ENCODE measurements at places on chromosomes 2 and 18.

- no peak for DNase-seq
These were observed 66.1 kb downstream of the NAB1 start for GRCh38 chr2:190714958-190715357.

DNA sequence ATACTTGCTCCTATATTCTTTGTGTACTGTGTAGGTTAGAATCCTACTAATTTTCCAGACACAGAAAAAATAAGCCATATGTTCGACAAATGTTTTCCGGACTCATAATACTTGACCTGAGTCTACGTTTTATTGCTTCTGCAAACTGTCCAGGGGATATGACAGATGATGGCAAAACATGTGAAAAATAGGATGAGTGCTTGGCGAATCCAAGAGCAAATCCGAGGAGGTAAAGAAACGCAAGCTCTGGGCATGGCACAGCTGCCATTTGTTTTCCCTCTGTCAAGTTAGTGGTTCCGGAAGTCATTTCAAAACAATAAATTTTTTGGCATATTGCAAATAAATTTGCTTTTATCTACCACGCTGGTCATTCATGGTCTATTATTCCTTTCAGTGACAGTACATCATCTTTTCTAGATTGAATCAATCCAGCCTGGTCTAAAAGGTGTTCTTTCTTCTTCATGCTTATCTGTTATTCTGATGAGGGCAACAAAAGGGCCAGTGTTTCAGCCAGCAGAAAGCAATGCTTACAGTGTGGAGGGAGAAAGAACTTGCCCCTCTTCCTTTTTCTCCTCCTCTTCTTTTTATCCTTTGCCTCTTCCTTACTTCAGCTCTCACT, 476.1 kb upstream of the SOX11 start:
- no peak for DNase-seq

GRCh38 chr18:56660655-56661054, 9.5 kb downstream of the WDR7 start:
- no peak for DNase-seq

- no peak for DNase-seq
These were observed 71.8 kb upstream of the DAPL1 start for GRCh38 chr2:158723181-158723838.

DNA sequence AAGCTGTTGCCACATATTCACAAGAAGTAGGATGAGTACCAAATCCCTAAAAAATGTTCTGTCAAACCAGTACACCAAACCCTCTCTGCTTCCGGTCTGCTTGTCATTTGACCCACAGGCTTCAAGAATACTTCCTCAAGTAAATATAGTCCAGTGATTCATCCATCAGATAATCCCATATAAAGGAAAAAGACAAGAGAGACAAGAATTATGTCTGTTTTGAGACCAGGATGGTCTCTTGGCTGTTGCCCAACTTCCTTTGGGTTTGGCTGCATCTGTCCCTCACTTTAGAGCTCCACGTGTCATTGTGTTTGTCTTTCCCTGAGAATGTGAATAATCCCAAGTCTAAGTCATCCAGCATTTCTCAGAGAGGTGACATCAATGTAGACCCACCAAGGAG, 91.5 kb upstream of the NRP2 start:
- DNase-seq, result no peak

DNA sequence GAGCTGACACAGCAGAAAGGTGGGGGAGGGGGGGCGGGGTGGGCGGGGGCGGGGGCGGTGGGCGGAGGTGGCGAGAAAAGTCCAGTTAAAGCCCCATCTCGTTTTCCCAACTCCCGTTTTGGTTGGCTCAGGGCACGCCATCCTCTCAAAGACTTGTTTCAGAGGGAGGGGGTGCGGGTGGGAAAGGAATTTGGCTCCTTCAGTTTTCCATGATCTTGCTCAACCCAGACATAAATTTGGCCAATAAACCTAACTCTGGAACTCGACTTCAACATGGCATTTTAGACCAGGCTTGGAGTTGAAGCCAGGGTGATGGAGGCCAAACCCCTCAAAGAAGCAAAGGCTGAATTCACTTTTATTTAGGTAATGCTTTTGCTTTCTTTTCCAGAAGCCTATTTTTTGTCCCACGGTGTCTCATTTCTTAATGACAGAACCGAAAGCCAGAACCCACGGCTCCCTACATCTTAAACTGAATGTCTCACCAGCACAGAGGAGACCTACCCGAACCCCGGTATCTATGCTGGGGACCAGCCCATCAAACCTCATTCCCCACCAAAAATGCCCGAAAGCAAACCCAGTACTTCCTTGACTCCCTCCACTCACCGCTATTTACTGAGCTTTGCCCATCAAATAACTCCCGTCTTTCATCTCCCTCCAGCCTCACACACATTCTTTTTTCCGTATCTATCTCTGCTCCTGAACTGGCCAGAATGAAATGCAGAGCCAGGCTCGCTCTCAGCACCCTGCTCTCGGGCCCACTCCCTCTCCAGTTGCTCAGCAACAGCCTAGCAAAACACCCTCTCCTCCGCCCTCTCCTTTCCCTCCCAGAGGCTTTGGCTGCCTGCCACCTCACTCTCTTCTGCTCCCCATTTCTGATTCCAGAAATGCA, 4.3 kb downstream of the IGFBP5 start:
- no peak for DNase-seq

GRCh38 chr2:62302631-62303435, 106.9 kb downstream of the B3GNT2 start:
- no peak for DNase-seq

GRCh38 chr2:159073256-159073655, 104.8 kb downstream of the TANC1 start:
- no peak for DNase-seq

DNA sequence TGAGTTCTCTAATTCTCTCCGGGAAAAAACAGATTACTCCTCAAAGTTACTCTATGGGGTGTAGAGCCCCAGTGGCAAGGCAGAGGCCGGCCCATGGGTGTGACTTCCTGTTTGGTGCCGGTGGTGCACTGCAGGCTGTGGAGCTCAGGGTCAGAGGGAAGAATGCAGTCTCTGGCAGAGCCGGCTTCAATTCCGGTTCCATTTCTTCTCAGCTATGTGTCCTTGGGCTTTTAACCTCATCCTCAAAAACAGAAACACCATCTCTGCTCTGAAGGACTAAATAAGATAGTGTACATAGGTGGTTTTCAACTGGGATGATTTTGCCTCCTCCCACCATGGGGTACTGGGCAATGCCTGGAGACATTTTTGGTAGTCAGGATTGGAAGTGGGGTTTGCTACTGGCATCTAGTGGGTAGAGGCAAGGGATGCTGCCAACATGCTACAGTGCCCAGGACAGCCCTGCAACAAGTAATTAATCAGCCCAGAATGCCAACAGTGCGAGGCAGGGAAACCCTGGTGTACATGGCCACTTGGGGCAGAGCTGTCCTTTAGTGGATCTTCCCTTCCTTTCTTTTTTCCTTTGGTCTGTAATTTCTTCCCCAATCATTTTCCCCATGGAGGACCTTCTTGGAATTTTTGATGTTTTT, 81.2 kb downstream of the INSIG2 start:
- DNase-seq, result peak; percentile 58

GRCh38 chr18:59593291-59593717, 103.9 kb downstream of the CCBE1 start:
- no peak for DNase-seq

- DNase-seq, result no peak
These were observed 76.4 kb downstream of the ASB1 start for GRCh38 chr2:238502956-238503791.

GRCh38 chr18:1668279-1668678, 763.6 kb downstream of the ADCYAP1 start:
- DNase-seq, result no peak

DNA sequence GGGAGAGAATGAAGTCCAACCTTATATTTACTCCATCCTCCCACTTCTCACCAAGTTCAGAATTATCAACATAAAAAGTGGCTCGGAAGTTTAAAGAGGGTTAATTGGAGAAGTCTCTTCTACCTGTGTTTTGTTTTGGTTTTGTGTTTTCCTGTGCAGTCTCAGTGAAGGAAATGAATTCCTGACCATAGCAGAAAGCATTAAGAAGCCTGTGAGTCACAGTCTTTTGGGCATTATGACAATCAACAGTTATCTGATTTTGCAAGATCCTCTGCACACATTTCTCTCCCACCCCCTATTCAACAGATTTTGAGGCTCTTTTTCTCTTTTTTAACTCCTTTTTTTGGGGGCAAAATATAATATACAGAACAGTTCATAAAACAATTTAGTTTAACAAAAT, 8.6 kb upstream of the RPL37A start:
- DNase-seq, result no peak

GRCh38 chr2:40363231-40363630, 88.7 kb downstream of the SLC8A1 start:
- DNase-seq, result no peak

DNA sequence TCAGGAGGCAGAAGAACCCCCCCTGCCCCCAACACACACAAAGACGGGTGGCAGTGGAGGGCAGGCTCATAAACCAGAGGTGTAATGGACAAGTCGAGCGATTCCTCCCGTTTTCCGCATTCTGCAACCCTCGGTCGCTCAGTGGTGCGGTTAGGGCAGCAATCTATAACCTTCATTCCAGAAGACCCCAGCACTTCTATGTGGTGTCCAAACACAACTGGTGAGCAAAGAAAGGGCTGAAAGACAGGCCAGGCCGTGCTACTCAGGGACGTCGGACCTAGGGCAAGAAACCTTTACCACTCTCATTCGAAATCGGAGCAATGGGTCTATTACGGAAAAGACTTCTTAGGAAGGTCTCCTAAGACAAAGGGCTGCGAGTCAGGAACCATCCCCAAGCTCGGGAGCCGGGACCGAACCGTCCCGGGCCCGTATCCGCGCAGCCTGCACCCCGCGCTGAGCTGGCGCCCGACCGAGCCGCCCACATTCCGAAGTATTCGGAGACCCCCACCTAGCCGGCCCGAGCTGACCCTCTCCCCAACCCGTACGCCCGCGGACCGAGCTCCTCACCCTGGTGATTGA, 568 bp downstream of the ARL5A start:
- DNase-seq, result peak; percentile 26

DNA sequence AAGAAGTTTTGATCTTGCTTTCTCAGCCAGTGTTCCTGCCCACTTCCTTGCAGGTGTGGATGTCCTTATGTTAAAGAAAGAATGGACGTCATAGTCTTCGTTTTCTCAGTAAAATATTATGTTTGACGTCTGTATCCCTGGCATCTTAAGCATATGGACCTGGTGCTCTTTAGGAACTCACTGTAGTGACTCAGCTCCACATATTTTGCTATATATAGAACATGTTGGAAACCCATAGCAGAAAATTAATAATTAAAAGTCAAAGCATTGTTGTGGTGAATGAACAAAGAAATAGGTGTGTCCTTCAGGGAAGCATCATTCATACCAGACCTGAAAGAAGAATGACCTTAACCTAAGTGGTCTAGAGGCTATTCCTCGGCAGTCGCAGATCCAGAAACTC, 196.1 kb downstream of the MCFD2 start:
- DNase-seq, result no peak

DNA sequence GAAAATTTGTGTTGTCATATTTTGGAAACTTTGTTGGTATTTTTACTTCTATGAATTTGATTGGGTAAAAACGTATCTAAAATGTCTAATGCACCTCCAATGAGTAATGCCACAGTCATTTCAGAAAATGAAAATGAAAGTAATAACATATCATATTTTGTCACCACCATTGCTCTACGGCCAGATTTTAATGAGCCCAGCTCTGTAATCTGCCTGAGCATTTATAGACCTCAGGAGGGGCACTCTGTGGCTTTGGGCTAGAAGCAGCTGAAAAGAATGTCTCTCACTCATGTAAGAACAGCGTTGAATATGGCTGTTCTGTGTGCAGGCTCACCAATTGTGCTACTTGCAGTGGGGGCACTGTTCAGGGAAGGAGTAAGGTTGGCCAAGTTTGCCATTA, 32.7 kb upstream of the ABCA12 start:
- no peak for DNase-seq

- no peak for DNase-seq
These were observed 8.8 kb upstream of the POLI start for GRCh38 chr18:54260396-54261072.

GRCh38 chr2:216827073-216827720, 32.7 kb downstream of the TNP1 start:
- DNase-seq, result no peak

DNA sequence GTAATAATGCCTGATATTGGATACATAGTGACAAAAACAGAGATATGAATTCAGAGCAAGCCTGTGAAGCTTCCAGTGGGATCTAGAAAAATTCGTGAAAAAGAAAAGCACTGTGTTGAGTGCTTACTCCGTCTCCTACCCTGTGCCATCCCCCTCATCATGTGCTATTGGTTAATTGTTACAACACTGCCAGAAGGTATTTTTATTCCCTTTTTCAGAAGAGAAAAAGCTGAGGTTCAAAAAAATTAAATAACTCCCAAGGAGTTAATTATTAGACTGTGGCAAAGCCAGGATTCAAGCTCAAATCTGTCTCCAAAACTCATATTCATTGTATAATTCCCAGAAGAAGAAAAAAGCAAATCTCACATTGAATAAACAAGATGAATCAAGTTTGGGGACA, 735.5 kb upstream of the ACVR2A start:
- DNase-seq, result no peak

- no peak for DNase-seq
These were observed 162.4 kb downstream of the SCG2 start for GRCh38 chr2:223439786-223440185.

GRCh38 chr18:6835345-6835744, 105.8 kb downstream of the ARHGAP28 start:
- no peak for DNase-seq

DNA sequence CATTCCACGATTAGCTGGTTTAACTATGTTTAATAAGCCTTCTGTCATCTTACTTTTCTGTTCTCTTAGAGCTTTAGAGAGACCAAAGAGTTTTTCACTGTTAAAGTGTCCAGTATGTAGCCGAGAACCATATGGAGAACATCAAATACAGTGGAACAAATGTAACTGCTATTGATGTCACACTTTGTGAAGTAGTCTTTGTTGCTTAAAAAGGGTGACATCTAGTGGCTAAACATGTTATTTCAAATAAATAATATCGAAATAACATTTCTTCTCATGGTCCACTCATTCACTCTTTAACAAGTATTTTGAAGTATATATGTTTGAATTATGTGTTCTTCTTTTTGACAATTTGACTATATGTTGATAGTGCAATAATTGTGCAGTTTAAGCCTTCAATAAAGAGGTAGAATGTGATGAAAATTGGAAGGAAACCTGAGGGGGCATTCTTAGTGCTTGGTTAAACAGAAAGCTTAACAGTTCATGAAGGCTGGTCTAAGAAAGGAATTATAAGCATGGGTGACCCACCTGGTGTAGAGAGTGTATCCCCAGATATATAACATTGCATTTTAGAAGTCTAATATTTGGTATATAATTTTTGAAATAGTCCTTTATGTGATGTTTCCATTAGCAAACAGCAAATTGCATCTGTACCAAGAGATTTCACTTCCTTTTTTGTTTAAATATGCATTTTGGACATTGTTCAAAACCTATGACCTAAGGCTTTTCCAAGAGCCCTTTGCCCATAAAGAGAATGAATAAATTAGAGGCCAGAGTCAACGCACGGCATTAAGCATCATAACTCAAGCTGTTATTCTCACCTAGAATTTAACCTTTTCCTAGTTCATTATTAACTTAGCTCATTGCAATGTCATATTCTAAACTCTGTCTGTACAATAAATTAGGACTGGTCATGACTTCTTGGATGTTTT, 112.1 kb downstream of the KYNU start:
- DNase-seq, result no peak
